Activated CD8-positive, alpha-beta memory T cell treated with anti-CD3 and anti-CD28 coated beads, Interleukin-2, amount 10 ng/mL, durations not matched to agents 7 days and 5 days (primary cell): ENCODE measurements at places on chromosomes 1 and 21. TPM values are rescaled to one million over a fixed set of nuclear protein-coding genes. Genes with fewer than 3 reads are reported as not detected.

Gene AGTRAP
- 45.5 TPM for total RNA-seq

DNA sequence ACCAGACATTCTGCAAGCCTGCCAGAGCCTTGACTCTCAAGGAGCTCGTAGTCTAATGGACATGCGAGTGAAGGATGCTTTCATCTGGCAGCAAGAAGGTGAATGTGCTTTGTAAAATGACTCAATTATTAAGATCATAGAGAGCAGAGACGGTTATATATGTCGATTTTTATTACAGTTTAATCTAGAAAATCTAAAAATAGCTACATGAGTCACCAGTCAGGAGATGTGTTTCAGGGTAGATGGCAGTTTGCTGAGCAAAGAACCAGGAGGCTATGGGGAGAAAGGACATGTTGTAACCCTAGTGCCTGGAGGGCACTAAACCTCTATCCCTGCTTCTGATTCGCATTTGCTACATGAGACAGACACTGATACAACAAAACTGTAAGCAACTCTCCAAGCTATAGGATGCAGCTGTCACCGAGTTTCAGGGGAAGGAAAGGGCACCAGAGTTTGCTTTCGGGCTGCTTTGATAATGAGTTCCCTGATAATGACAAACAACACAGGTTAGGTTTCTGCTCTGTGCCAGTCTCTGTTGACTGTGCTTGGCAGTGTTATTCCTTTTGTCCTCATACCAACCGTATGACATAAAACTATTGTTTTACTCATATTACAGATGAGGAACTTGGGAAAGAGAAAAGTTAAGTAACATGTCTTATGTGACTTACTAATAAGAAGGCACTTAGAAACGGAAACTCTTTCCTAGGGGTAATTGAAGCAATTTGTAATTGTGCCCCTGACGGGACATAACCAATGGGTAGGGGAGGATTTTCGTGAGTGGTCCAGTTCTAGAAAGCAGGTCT is 43.2 kb downstream of the C1orf198 start:
- no peak overlapping the region for H3K27ac ChIP-seq
- no peaks in the 10 kb centered on the region for H3K27me3 ChIP-seq
- no peaks in the 10 kb centered on the region for H3K36me3 ChIP-seq
- no peak for DNase-seq
- H3K4me3 ChIP-seq, result no peak overlapping the region

Gene KANK4
- not detected for total RNA-seq

DNA sequence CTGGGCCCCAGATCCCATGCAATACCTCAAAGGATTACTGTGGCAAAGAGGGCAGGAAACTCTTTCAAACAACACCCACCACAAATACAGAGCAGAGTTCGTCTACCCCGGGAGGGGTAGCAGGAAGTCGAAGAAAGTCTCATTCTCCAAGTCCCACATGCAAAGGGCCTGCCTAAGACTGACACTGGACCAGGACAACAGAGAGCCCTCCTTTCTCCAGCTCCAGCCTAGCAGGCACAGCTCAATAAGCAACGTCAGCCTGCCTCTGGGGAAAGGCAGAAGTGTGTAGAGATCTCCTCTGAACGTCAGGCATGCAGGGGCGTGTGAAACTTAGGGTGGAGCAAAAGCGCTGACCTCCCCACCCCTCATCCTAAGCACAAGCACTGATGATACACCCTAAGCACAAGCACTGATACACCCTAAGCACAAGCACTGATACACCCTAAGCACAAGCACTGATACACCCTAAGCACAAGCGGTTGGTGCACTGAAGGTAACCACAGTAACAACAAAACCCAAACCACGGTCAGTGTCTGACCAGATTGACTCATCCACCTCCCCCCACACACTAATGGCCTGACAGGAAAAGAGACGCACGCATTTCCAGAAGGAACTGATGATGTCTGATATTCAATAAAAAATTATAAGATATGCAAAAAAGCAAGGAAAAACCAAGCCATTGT is 1.3 kb downstream of the KRTAP12-3 start:
- peaks cover 4% of the 10 kb centered on the region for H3K27me3 ChIP-seq
- DNase-seq, result peak; percentile 67
- peak overlapping the region; percentile 23 for H3K4me3 ChIP-seq
